Cardiac fibroblast (primary cell): ENCODE measurements at places on chromosomes 13 and 19.

GRCh38 chr13:110528911-110529310 is 32.6 kb downstream of the RAB20 start:
- DNase-seq = no peak

DNA sequence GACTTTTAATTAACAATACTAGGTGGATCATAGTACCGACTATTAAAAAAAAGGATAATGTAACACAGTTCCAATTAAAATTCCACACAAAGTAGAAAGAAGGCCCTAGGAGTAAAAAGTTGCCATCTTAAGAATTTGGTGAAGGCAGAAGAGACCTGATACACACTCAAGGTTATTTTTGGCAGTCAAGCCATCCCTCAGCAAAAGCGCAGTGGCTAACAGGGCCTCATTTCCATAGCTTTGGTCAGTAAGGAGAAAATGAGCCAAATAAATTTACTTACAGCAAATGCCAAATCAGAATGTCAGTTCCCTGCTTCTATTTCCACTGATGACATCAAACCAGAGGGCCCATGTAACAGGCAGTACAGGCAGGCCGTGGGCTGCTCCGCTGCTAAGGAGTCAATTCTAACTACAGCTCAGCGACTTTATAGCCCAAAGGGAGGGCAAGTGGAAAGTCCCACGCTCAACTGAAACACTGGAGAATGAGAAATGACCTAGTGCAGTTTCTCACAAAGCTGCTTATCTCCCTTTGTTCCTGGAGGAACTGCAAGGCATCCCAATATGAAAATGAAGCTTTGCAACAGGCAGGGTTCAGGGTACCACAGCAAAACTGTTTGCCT is 6.3 kb downstream of the ARGLU1 start:
- DNase-seq = peak; percentile 38

DNA sequence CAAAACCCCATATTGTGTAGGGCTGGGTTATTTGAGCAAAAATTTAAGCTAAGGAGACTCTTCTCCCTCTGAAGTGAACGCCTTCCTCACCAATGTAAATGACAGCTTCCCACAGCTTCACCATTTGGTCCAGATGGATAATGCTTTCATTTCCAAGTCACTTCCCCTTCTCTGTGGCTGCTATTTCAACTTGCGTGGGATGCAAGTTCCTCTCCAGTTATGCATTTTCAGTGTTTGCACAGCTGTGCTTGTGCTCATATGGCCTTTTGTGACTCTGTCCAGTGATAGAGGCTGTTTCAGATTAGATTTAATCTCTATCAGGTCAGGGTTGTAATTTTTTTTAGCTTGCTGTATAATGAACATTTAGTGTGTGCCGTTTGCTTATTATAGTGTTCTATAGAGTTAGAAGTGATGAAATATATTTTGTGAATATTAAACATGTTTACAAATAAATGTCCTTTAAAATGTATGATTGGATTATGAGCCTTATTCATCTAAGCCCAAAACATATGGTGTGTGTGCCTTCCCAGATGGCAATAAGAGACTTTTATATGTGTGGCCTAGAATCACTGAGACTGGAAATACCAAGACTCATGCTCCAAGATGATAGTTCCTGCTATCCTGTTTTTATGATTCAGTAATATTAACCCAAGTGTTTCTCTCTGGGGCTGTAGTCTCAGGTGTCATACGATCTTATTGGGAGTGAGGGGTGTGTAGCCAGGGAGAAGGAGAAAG is 86.6 kb downstream of the TNFRSF19 start:
- peak; percentile 82 for DNase-seq

DNA sequence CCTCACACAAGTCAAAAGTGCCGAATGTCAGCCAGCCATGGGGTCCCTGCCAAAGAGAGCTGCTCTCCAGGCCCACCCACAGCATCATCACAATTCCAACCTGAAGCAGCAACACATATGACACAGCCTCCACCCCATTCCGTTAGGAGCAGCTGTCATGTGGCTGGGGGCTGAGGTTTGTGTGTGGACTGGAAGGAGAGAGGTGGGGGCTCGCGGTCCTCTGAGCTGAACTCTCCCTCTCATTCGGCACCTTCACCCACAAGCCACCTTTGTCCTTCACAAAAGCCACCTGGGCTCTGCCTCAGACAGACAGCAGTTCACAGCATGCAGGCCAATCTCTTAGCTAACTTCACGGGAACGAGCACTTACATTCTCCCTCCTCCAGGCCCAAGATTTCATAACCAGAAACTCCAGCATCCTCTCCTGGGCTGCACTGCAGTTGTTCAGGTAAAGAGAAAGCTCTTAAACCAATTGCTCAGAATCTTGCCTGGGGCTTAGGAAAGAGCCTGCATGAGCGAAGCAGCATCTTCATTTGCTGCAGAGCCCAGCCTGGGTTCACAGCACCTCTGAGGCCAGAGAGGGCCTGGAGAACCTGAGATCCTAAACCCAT is 7.2 kb downstream of the RAB20 start:
- DNase-seq = no peak

- DNase-seq = peak; percentile 56
Measured at GRCh38 chr19:7492142-7492541, 3.3 kb upstream of the PEX11G start.

DNA sequence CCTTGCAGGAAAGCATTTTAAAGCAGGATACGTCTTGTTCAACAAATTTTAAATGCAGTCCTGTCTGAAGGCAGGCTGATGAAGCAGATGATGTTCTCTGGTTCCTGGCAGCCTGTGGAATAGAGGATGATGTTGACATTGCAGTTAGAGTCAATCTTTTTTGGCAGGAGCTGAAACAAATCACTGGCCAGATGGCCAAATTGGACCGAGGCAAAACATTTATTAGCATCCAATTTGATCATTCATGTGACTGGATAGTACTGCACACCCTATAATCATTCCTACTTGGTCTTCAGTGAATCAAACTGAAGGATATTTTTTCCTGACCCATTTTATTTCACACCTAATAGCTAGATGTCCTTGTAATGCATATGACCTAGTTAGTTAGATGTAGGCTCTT is 172.2 kb upstream of the SLC10A2 start:
- DNase-seq = no peak

DNA sequence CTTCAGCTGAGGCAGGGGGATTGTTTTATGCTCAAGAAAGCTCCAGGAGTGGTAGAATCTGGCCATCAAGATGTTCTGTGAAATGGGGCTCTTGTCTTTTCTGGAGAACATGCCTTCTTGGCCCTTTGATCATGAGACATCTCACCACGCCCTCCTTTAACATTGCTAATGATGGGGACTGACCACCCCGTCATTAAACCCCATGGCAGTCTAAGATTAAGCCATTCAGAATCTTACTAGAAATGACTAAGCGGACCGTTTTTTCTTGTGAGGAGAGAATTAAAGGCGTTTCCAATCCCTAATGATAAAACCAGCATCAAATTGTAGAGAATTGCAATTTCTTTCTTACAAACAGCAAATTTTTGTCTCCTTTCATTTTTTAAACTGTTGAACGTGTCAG is 89.4 kb downstream of the COL4A2 start:
- no peak for DNase-seq

- DNase-seq = no peak
Measured at GRCh38 chr13:91242652-91243051, 104.8 kb upstream of the MIR17HG start.

DNA sequence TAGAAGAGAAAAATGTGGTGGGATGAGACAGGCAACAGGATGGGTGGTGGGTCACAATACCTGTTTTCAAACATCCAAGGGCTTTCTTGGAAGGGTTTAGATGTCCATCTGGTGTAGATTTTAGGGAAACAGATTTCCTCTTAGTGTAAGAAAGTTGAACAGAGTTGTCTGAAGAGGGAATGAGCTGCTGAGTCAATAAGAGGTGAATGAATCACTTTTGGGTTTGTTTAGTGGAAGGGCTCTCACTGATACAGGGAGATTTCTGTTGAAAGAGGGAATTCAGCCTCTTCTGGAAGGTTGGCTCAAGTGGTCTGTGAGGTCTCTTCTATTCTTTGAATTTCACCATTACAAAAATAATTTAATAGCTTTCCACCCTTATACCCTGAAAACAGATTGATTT is 54.6 kb downstream of the LACC1 start:
- no peak for DNase-seq

- peak; percentile 56 for DNase-seq
Measured at GRCh38 chr19:46880431-46880830, 19.6 kb downstream of the ARHGAP35 start.

GRCh38 chr13:29605860-29606526 is 10.5 kb upstream of the SLC7A1 start:
- DNase-seq = no peak

DNA sequence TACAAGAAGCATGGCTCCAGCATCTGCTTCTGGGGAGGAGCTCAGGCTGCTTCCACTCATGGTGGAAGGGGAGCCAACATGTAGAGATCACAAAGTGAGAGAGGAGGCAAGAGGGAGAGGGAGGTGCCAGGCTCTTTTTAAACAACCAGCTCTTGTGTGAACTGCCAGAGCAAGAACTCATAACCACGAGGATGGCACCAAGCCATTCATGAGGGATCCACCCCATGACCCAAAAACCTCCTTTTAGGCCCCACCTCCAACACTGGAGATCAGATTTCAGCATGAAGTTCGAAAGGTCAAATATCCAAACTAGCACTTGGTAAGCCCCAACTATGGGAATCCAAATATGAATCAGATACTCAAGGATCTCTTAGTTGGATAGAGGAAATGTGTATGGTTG is 131.2 kb downstream of the RXFP2 start:
- peak; percentile 6 for DNase-seq

DNA sequence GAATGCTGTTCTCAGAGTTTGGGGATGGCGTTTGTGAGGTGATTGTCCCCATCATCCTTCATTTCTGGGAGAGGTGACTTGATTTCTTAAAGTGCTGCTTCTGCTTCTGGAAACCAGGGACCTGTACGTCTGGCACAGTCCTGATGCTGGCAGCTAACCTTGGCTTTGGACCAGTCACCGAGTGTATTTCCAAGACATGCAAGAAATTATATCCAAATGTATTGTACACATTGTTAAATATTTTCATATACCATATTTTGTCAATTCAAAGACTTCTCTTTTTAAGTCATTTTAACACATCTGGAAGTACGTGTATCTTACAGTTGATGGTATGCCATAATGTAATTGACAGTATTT is 97.4 kb downstream of the ARHGEF7 start:
- no peak for DNase-seq

DNA sequence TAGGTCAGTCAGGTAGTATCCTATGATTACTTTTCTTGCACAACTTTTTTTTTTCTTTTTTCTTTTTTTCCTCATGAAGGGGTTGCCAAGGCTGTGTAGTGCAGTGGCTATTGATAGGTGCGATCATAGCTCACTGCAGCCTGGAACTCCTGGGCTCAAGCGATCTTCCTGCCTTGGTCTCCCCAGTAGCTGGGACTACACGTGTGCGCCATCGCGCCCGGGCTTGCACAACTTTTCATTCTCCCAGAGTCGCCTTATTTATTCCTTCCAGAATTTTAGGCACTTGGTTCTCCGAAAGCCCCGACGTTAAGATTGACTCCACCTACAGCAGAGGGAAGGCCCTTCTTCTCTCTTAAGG is 867 bp upstream of the ZNF613 start:
- DNase-seq = no peak

DNA sequence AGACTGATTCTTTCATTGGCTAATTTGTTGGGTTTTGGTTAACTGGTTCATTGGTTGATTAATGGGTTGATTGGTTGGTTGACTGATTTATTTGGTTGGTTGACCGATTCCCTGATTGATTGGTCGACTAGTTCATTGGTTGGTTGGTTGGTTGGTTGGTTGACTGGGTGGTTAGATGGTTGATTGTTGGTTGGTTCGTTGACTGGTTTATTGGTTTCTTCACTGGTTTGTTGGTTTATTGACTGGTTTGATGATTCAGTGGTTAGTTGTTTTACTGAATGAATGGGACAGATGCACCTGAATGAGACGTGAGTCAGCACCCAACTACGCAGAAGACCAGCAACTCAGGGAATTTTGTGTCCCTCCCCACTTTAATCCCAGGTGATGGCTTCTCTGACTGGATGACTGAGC is 2.7 kb upstream of the NUP62 start:
- DNase-seq = no peak

GRCh38 chr13:59371229-59371628 is 792.5 kb downstream of the DIAPH3 start:
- no peak for DNase-seq

- no peak for DNase-seq
Measured at GRCh38 chr19:41876847-41877832, at the start of gene CD79A. TSS of gene CD79A (plus strand) at chr19:41877279. CDS start at chr19:41877305, 26 bp downstream.

DNA sequence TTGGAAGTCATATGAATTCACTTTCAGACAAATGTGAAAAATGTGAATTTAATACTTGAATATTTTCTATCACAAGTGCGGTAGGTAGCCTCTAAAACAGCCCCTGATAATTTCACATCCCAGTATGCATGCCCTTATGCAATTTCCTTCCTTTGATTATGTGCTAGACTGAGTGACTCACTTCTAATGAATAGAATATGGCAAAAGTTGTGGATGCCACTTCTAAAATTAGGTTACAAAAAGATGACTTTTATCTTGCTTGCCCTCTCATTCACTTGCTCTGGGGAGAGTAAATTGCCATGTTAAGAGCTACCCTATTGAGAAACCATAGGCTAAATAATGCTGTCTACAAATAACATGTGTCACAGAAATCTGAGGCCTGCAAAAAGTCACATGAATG is 402.5 kb upstream of the PCDH9 start:
- DNase-seq = no peak

DNA sequence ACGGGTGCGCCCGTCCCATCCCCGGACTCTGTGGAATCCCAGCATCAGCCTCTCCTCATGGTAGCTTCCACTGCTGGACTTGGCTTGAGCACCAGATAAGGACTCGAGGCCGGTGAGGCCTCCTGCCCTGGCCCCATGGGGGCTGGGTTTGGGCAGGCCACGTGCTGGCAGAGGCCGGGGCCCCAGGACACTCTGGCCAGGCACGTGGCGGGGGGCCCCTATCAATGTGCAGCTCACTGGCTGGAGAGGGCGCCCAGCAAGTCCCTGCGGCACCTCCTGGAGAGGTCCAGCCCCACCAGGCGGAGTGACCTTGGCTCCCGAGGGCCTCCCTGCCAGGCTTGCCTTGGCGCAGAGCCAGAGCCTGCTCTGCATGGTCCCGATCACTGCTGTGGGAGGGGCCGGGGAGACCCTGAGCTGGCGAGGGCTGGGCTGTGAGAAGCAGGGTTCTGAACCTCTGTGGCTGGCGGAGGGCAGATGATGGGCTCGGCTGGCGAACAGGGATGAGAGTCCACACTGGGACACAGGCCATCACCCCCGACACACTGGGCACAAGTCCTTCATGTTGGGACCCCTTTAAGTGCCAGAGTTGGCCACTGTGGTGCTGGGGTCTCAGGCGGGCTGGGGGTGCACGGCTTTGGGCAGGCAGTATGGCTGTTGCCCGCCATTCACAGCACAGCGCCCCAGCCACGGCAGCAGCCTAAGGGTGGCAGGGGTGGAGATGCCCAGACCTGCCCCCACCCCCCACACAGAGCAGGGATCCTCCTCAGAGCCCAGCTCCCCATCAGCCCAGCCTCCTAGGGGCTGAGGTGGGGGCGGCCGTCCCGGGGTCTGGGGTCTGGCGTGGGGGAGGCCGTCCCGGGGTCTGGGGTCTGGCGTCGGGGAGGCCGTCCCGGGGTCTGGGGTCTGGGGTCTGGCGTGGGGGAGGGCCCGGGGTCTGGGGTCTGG is 19.1 kb downstream of the CEBPG start:
- no peak for DNase-seq

GRCh38 chr13:26673890-26674289 is 86.7 kb downstream of the GPR12 start:
- no peak for DNase-seq

- peak; percentile 92 for DNase-seq
Measured at GRCh38 chr13:37526710-37527473, 71.7 kb downstream of the POSTN start.
